ENCODE measurements at places on chromosomes 11 and 22. TPM values are rescaled to one million over a fixed set of nuclear protein-coding genes. Genes with fewer than 3 reads are reported as not detected.

Gene SUSD2
- total RNA-seq: 7.4 TPM

Gene SLC35E4
- total RNA-seq: 9.0 TPM

Gene SOX6
- 13.0 TPM for total RNA-seq

Gene BARX2
- total RNA-seq: 0.53 TPM

Gene FAM83F
- under 0.01 TPM for total RNA-seq

Gene TOMT
- not detected for total RNA-seq

Gene OR52I2
- not detected for total RNA-seq

Gene CD3G
- total RNA-seq: not detected

Measured in A375 (cell line).